ENCODE measurements at places on chromosomes 1 and 21. TPM values are rescaled to one million over a fixed set of nuclear protein-coding genes. Genes with fewer than 3 reads are reported as not detected.

NPPA gene
- total RNA-seq = not detected

DNA sequence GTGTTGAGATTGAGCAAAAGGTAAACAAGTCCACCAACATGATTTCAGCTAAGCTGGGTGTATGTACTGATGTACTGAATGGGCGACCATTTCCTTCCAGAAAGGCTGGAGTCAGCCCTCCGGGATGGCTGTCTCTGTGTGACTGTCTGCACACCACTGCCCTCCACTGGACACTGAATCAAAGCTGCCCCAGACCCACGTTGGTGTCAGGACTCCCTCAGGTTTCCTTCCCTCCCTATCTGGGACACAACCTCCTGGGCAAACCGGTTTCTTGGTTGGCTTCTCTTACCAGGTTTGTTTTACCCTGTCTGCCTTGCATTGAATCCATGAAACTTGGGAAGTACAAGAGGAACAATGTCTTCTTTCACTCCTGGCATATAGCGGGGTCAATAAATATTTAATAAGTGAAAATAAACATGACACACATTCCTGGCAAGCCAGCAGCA, 5.3 kb upstream of the SRP9 start:
- peak; percentile 94 for DNase-seq

CD164L2 gene
- not detected for total RNA-seq

DNA sequence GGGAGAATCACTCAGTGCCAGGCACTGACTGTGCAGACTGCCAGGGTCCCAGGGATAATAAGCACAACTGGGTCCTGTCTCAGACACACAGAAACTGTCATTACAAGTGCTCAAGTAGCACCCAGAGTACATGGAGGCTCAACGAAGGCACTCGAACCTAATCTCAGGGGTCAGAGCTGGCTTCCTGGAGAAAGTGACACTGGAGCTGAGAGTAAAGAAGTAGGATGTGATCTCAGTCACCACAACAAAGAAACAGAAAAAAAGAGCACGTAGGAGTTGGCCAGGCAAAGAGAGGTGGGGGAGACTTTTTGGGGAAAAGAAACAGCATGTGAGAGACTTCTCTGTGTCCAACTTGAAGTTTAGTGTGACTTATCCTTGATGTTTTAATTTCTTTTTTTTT, 1.3 kb downstream of the CATSPER4 start:
- no peak for DNase-seq

DNA sequence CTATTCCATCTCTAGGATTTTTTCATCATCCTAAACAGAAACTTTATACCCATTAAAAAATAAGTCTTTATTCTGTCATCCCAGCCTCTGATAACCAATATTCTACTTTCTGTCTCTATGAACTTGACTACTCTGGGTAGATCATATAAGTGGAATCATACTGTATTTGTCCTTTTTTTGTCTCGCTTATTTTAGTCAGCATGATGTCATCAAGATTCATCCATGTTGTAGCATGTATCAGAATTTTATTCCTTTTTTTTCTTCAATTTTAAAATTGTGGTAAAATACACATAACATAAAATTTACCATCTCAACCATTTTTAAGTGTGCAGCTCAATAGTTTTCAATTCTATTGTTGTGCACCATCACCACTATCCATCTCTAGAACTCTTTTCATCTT, 90.0 kb downstream of the SYT14 start:
- no peak for DNase-seq

DNA sequence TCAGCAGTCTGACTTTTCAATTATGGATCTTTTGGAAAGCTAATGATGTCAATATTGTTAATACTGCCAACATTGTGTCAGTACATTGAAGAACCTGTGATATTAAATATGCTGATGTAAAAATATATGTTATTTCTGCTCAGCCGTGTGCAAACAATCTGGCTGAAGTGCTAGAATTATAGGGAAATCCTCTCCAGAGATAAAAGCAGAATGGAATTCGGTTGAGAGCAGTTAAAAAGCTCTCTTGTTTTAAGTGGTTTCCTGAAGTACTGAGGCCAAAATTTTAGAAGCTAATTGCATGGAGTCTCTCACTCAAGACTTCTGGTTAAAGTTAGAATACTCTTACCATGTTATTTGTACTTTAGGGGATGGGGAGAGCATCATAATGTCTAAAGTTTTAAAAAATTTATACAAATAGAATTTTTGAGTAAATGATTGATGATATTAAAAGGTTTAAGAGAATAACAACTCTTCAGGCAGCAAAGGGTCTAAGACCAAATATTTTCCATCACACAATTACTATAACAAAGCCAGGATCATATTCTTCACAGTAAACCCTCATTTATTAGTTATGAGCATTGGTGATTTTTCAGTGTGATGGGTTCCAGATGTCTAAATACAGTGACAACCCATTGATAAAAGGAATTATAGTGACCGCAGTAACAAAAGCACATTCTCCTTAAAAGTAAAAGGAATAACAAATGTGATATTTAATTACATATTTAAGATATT, 834.2 kb upstream of the CXADR start:
- DNase-seq = no peak

CNR2 gene
- total RNA-seq = not detected
